ENCODE measurements at places on chromosomes 13 and 19. TPM values are rescaled to one million over a fixed set of nuclear protein-coding genes. Genes with fewer than 3 reads are reported as not detected.

DNA sequence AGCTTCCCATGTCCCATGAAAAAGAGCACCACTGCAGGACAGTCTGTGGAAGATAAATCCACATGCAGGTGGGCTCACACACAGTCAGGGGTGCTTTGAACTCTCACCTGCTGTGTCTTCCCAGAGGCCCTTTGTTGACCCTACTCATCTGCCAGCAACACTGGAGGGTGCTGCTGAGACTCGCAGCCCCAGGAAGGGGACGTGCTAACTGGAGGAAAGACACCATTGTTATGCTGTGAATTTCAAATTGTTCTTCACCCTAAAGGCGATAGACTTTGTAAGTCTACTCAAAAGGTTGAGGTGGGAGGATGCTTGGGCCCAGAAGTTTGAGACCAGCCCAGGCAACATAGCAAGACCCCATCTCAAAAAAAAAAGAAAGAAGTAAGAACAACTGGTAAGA lies 107.3 kb upstream of the SERP2 start:
- no peak for DNase-seq

TRPM4 gene
- polyA plus RNA-seq = 8.2 TPM

GRCh38 chr13:48403151-48403631 lies 9.7 kb downstream of the LPAR6 start:
- peak; percentile 41 for DNase-seq

DNA sequence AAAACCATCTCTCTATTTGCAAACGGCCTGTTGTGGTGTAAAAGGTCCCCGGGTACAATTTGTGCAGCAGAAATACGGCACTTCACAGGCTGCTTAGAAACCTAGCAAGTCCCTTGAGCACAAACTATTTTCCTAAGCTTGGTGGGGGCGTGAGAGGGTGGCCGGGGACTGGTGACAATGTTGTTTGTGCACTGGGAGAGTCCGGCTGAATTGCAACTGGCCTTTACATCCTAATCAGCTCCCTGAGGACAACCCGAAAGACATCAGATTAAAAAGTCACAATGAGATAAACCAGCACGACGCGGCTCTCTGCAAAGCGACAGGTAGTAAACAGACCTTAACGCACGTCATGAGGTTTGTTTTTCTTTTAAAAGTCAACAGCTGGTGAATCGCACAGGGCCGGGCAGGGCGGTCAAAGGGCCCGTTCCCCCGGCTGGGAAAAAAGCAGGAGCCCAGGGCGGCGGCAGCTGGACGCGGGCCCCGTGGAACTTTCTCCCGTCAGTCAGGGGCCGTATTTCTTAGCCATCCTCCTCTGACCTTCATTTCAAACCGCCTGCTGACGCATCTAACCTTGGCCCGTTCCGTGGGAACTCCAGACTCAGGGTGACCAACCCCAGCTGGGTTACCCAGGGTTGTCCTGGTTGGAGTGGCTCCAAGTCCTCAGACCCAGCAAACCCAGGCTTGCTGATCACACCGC lies 112.3 kb downstream of the GADD45B start:
- no peak for DNase-seq

ZIM2 gene
- polyA plus RNA-seq = not detected
